ENCODE measurements at places on chromosomes 2 and 18.

- no peak for DNase-seq
These were observed 167.0 kb downstream of the PTH2R start for GRCh38 chr2:208573569-208573968.

- DNase-seq = no peak
These were observed 55.9 kb downstream of the MOB4 start for GRCh38 chr2:197571627-197572271.

- no peak for DNase-seq
These were observed 4.2 kb downstream of the IL1RN start for GRCh38 chr2:113131352-113132185.

DNA sequence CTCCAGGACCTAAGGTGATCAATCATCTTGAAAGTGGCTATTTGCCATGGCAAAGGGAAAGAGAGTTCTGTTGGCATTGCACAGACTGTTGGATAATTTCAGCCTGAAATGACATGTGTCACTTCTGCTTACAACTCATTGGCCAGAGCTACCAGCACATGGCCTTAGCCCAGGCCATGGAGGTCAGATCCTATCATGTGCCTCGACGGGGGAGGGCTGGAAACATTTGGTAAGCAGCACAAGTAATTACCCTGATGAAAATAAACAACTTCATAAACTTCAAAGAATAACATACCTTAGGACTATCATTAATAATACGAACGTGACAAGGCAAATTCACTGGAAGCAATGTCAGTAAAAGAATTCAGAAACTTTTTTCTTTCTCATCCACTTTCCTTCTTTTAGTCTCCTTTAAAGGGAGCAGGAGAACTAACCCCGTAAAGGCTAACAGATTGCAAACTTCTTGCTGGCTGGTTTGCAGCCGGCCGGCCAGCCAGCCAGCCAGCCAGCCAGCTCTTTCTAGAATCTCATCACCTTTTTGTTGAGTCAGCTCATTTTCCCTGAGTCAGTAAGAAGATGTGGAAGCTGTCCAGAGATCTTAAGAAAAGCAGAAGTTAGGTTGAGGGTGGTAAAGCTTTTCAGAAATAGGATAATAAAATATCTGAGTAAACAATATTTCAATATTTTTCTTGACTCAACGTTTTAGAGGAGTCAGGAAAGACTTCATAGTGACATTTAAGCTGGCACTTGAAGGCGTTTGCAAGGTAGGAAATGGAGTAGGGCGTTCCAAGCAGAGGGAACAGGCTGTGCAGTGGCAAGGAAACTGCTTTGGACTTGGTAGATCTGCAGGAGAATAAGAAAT is 31.9 kb downstream of the CNRIP1 start:
- no peak for DNase-seq

GRCh38 chr2:198900141-198900540 is 557.6 kb downstream of the SATB2 start:
- no peak for DNase-seq

- DNase-seq = no peak
These were observed 1.0 kb downstream of the CHST10 start for GRCh38 chr2:100416397-100416934.

DNA sequence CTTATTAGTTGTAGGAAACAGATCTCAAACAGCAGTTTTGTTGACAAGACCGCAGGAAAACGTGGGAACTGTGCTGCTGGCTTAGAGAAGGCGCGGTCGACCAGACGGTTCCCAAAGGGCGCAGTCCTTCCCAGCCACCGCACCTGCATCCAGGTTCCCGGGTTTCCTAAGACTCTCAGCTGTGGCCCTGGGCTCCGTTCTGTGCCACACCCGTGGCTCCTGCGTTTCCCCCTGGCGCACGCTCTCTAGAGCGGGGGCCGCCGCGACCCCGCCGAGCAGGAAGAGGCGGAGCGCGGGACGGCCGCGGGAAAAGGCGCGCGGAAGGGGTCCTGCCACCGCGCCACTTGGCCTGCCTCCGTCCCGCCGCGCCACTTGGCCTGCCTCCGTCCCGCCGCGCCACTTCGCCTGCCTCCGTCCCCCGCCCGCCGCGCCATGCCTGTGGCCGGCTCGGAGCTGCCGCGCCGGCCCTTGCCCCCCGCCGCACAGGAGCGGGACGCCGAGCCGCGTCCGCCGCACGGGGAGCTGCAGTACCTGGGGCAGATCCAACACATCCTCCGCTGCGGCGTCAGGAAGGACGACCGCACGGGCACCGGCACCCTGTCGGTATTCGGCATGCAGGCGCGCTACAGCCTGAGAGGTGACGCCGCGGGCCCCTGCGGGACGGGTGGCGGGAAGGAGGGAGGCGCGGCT is at the start of gene TYMS:
Gene TYMS (plus strand): TSS at position 343 of the 690 bp plus-strand sequence. CDS start 90 bp downstream, at position 433.
- DNase-seq = peak; percentile 87

- no peak for DNase-seq
These were observed 6.9 kb downstream of the INHA start for GRCh38 chr2:219578811-219579613.

GRCh38 chr2:168948621-168949212 is 47.6 kb downstream of the G6PC2 start:
- DNase-seq = no peak

GRCh38 chr2:190119257-190119656 is 56.7 kb upstream of the MSTN start:
- DNase-seq = no peak

DNA sequence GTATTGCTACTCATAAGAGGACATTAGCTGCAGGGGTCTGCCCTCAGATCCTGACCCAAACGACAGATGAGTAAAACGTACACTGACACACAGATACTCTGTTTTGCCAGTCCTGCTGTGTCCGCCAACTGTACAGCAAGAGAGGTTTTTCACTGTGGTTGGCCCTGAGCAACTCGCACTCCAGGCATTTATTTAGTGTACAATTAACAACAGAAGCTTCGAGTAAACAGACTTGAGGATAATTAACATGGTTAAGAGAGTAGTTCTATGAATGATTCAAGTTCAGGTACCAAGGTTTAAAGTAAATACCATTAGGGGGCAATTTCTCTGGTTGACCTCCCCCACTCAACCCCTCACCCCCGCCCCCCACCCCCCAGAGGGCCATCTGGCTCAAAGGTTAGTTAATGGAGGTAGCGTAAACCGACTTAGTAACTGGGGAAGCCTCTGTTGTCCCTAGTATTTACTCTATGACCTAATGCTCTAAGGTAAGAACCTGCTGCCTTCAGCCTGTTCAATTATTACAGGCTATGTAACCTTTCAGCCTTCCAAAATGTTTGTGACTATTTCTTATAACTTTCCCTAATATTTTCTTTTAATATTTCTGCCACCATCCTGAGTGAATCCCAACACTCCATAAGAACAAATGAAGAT is 103.9 kb upstream of the XIRP2 start:
- DNase-seq = no peak

DNA sequence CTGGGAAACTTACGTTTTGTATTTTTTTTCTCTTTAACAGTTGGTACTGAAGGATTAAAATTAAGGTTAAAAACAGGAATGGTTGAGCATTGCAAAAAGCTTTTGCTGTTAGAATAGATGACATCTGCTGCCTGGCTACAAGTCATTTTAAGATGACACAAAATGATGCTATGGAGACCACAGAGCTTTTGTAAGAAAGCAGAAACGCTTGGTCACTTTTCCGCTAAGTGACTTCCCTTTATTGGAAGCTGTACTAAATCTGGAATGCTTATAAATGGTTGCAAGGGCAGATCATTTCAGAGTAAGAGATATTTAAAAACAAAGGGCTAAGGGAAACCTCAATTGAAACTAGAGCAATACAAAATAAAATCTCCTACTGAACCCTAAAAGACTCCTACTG is 544.0 kb downstream of the STK39 start:
- DNase-seq = no peak

DNA sequence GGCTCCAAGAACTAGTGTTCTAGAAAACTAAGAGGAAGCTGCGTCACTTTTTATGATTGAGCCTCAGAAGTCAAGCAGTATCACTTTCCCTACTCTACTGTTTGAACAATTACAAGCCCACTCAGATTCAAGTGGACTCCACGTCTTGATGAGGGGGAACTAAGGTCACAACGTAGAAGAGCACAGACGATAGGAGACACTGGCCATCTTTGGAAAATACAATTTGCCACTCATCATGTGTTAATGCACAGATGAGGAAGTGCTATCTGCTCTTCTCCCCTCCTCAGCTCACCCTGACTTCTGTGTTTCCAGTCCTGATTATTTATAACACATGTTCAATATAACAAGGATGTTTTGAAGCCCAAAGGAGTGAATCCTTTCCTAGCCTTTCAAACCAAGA is 76.1 kb upstream of the CYP1B1 start:
- no peak for DNase-seq

GRCh38 chr2:200340508-200341224 is 34.2 kb downstream of the SPATS2L start:
- no peak for DNase-seq

GRCh38 chr2:113068706-113069485 is 1.1 kb downstream of the IL1F10 start:
- no peak for DNase-seq

DNA sequence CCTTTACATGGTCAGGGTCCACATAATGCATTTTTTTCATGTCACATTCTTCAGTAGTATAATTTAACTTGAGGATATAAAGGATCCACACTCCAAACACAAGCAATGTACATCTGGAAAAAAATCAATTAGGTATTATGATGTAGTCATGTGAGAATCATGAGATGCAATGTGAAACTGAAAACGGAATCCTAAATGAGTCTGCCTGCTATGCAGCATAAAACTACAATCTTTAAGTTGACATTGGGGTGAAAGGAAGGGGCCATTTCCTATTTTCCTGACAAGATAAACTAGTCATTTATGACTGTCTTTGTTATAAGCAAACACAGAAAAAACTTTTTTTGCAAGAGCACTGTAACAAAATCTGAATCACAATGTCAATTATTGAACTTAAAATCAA is 27.6 kb downstream of the ST3GAL5 start:
- DNase-seq = no peak

GRCh38 chr2:71000780-71001591 is 6.3 kb upstream of the TEX261 start:
- DNase-seq = peak; percentile 70

GRCh38 chr2:239224955-239225354 is 175.9 kb downstream of the HDAC4 start:
- DNase-seq = no peak

- DNase-seq = no peak
These were observed 646.7 kb upstream of the ZNF804A start for GRCh38 chr2:183951630-183952029.

DNA sequence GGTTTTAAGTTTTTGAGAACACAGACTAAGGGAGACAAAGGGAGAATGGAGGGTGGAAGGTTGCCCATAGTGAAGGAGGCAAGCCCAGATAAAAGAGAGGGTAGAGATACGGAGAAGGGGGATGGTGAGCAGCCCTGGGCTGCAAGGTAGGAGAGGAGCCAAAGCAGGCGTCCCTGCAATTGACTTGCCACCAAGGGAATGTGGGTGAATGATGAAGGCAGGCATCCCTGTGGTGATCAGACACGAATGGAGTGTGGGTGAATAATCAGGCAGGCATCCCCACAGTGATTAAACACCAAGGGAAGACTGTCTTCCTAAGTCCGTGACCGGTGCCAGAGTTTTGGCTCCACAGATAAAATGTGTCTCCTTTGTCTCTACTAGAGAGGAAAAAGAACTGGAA is 16.5 kb upstream of the ALPK2 start:
- DNase-seq = no peak

- no peak for DNase-seq
These were observed 33.4 kb upstream of the ITGA6 start for GRCh38 chr2:172394002-172394401.

DNA sequence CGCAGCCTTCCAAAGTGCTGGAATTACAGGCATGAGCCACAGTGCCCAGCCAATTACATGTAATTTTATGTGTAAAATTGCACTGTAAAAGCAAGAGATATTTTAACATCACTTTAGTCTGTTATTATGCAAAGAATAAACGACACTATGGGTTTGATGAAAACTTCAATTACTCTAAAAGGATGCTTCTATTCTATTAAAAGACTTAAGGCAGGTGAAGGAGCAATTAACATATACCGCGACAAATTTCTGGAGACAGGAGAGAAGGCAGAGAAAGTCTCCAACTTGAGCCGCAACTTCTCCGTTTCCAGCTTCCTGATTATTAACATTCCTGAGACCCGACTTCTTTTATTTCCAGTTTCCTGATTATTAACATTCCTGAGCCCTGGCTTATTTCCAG is 53.7 kb downstream of the FAM210A start:
- no peak for DNase-seq

DNA sequence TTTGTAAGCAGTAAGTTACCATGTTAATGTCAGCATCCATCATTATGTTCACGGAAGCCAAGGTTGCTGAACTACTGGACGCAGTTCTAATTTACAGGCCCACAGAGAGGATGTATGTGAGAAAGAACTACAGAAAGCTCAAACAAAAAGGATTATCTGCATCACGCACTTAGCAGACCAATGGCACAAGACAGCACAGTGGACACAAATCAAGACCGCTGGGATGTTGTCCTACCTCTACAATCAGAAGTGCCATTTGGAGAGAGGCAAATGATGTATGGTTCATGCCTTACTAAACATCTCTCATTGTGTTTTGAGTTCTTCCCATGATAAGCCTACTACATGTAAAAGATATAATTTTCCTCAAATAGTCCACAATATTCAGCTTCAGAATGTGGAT is 330.7 kb upstream of the CHAC2 start:
- DNase-seq = no peak

DNA sequence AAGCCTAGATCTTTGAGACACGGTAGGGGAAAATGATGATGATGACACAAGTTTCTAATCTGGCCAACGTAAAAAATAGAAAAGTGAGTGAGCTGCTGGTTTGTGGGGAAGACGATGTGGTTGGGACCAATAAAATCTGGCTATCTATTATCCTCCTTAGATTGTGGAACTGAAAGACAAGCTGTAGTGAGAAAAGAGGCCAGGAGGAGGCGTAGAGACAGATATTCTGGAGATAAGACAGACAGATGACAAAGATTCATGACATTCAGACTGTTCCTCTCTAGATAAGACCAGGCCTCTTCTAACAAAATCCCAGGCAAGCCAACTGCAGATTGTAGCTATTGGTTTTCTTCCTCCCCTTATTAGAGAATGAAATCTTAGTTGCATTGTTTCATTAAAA is 376.3 kb upstream of the UBE2E3 start:
- no peak for DNase-seq

DNA sequence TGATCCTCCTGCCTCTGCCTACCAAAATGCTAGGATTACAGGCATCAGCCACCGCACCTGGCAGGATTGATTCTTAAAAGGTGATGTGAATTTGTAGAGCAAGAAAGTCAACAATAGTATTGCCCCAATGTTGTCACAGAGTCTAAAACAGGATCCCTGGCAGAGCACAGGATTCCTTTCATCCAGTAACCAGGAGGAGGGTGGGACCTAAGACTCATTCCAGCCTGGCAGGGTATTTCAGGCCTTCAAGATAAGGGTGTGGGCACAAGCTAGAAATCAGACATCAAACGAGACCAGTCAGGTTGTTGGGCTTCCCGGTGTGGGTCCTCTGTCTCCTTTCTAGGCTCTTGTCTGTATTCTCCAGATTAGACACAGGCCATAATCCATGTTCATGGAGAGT is 511.4 kb downstream of the BCL11A start:
- DNase-seq = no peak

DNA sequence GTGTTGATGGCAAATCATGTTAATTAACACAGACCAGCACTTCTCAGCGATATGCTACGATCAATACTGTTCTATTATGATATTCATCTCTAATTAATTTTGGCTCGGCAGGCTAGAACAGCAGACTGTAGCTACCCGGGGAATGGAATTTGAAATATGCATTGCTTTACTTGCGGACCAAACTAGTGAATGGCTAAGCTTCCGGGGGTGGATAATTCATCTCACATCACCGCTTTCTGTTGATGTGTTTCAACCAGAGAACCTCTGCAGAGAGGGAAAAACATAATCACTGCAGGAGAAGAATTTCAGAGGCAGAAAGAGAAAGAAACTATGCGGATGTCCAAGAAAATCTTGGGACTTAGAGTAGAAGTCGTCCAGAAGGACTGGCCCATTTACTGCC is 490.9 kb downstream of the STK39 start:
- no peak for DNase-seq

All from NCI-H1436 (cell line).